ENCODE measurements at places on chromosomes 6 and 20.

DNA sequence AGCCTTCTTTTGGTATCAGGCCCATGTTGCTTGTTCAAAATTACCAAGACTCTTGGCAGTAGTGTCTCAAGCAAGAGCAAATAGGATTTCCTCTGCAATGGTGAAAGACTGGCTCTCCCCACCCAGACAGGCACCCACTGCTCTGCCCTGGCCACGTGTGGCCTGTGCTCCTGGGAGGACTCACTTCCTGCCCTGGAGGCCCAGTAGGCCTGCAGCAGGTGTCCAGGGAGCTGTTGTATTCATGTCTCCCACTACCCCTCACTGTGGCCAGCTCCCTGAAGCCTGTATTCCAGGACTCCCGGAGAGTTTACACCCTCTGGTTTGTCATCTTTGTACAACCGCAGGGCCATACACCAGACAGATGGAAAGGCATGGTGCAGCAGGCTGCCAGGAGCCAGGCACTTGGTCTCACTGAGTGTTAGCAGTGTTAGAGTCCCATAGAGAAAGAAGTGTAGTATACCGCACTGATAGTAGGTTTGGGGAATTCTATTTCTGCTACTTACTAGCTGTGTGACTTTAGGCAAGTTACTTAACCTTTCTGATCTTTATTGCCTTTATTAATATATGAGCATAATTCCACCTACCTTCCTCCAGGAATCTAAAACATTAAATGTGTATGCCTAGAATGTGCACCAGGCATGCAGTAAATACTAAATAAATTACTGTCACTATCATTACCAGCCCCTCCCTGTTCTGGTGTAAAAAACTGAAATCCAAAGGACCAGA, 159.7 kb downstream of the TMEM242 start:
- DNase-seq = no peak

DNA sequence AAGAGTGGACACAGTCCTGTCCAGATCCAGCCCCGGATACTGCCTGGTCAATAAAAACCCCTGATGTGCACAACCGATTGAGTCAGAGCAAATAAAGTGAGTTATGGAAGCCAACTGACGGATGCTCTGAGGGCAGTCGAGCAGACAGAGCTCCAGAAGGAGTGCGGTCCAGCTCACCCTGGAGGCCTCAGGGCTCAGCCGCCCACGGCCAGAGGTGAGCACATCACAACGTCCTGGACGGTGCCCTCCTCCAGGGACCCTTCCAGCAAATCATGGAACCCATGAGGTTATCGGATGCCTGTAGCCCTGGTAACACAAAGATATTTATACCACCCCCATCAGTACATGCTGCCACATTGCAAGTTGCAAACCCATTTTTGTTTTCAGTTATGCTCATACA, 44.0 kb upstream of the SMOC2 start:
- DNase-seq = no peak

DNA sequence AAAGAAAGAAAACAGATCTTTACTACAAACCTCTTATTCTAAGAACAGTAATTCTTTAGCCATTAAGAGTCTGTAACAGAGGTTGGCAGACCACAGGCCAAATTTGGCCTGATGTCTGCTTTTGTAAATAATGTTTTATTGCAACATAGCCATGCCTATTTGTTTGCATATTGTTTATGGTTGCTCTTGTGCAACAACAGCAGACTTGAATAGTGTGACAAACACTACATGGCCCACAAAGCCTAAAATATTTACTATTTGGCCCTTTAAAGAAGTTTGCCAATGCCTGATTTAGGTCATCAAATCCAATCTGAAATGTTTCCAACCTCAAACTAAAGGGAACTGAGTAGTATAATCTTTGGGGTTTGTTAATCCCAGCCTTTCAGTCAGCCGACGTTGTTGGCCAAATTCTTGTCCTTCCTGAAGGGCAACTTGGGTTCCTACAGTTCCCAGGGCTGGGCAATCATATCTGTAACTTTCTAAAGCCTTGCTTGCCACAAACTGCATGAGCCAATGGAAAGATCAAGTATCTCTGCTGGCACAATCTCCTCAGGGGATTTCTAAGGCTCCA, 33.9 kb upstream of the TBC1D20 start:
- DNase-seq = no peak

DNA sequence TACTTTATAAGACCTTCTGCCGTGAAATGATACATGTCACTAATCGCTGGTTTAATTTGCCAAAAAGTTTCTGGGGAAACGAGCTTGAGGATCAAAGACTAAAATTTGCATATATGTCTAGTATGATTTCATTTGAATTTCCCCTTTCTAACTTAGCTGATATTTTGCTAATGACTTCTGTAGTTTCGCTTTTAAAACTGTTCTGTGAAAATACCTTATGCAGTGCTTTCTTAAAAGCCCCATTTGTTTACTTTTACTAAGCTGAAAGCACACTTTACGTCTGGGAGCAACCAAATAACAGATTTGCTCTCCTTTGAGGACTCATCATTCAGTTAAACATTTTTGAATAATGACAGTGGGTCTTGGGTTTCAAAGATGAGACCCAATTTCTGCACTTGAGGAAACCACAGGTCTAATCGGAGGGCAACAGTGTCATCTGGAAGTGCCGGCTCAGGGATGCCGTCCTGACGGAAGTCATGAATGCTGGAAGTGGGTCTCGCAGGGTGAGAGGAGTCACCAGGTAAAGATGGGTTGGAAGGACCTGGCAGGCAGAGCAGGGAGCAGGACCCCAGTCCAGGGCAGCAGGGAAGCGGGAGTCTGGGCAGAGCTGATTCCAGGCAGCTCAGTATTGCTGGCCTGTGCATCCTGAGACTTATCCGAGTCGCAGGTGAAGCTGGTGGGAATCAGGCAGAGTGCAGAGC, 33.2 kb downstream of the PLEKHG1 start:
- no peak for DNase-seq

GRCh38 chr20:4560667-4561066, 161.0 kb upstream of the PRND start:
- DNase-seq = no peak

DNA sequence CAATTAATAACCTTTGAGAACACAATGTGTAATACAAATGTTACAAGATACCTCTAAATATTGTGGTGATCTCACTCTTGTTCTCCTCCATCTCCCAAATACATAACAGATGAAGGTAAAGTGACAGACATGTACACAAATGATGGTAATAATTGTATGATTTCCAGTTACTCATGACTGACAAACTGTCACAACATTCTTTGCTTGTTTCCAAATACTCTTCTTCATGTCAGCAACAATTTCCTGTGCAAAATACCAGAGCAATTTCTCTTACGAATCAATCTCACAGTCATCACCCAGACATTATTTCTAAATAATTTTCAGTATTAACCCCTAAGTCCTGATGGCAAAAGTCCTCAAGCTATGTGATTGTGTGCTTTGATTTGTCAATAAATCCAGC, 92.9 kb downstream of the RPS12 start:
- DNase-seq = no peak

GRCh38 chr6:51021171-51021570, 202.5 kb downstream of the TFAP2B start:
- no peak for DNase-seq

DNA sequence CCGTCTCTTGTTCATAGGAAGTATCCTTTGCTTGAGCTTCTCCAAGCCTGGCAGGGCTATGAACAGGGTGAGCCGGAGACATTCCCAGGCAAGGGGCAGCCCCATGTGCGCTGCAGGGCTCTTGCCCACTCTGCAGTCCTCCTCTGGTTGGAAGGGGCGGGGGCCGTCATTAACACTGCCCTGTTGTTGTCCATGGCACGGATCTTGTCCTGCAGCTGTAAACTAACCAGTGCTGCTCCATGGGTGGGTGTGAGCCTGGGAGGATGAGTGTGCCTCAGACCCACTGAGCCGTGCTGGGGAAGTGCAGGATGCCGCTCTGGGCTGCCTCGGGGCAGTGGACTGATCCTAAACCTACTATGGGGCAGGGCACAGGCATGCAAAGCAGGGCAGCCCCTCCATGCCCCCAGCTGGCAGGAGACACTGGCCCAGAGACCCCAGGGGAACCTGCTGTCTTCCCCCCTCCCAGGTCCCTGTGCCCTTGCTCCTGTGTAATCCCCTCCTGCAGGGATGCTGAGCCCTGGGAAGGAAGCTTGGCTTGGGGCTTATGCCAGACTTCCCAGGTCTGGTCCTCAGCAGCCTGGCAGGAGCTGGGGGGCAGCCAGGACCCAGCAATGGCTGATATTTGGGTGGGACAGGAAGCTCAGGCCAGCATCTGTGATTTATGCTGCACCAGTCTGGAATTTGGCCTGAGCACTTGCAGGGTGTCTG, 8.5 kb downstream of the EBF4 start:
- DNase-seq = no peak

GRCh38 chr6:92684386-92684785, 735.0 kb downstream of the EPHA7 start:
- no peak for DNase-seq

DNA sequence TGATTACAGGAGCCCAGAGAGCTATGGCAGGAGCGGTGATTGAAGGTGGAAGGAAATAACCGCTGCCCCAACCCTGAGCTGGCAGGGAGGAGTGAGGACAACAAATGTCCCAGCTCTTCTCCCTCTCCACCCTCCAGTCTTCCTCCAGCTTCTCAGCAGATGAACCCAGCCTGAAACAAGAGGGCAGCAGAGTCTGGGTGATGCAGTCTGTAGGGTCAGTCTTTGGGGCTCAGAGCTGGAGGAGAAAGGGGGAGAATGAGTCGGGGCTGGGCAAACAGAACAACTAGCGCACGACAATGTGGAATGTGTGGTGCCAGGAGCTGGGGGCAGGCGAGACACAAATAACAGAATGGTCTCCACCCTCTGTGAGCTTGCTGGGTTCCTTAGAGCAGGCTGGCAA, 4.5 kb upstream of the GUCA1A start:
- DNase-seq = no peak

GRCh38 chr6:40369042-40369441, 218.1 kb downstream of the LRFN2 start:
- no peak for DNase-seq

DNA sequence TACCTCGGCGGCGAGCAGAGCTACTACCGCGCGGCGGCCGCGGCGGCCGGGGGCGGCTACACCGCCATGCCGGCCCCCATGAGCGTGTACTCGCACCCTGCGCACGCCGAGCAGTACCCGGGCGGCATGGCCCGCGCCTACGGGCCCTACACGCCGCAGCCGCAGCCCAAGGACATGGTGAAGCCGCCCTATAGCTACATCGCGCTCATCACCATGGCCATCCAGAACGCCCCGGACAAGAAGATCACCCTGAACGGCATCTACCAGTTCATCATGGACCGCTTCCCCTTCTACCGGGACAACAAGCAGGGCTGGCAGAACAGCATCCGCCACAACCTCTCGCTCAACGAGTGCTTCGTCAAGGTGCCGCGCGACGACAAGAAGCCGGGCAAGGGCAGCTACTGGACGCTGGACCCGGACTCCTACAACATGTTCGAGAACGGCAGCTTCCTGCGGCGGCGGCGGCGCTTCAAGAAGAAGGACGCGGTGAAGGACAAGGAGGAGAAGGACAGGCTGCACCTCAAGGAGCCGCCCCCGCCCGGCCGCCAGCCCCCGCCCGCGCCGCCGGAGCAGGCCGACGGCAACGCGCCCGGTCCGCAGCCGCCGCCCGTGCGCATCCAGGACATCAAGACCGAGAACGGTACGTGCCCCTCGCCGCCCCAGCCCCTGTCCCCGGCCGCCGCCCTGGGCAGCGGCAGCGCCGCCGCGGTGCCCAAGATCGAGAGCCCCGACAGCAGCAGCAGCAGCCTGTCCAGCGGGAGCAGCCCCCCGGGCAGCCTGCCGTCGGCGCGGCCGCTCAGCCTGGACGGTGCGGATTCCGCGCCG, 994 bp downstream of the FOXC1 start:
- no peak for DNase-seq

DNA sequence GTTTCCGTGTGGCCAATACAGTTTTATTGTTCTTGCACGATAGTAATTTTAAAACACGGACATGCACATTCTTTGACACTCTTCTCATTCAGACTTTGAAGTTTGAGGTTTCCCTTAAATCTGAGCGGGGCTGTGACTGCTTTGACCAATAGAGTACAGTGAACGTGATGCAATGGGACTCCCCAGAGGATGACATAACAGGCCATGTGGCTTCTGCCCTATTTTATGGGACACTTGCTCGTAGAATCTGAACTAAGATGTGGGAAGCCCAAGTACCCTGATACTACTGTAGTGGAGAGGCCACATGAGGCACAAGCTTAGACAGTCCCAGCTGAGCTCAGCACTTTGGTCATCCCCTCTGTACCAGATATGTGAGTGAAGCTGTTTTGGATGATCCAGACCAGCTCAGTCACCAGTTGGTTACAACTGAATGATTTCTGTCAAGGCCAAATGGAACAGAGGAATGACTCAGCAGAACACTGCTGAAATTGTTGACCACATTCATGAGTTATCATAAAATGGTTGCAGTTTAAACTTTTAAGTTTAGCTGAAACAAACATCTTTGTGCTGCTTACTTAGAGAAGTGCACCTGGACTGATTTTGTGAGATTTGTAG, 279.4 kb downstream of the RFPL4B start:
- DNase-seq = no peak

DNA sequence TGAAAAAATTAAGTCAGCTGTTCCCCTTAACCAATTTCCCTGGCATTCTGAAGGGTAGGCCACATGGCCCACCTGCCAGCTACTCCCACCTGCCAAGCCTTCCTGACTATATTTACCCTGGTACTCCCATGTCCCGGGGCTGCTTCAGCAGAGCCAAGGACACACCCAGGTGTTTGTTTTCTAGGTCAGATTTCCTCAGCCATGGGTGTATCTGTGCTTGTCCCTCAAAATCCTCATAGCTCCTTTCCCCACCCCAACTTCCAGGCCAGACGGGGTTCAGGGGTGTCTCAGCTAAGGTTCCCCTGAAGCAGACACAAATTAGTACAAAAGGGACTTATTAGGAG, 139.4 kb upstream of the CDYL start:
- DNase-seq = no peak

DNA sequence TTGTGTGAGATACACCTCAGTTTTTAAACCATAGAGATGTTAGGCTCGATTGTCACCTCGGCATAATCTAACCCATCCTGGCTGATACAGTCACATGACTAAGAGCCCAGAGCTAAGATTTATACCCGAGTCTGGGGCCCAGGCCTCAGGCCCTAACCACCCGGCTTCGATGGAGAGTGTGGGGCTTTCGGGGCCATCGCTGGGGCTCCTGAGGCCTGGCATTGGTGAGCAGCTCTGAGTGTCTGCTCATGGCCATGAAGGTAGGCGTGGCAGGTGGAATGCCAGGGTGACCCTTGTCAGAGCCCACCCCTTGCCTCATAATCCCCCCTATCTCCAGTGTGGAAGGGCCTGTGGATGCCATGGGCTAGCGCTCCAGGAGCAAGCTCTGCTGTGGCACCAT, 164.3 kb downstream of the BMP7 start:
- DNase-seq = no peak

DNA sequence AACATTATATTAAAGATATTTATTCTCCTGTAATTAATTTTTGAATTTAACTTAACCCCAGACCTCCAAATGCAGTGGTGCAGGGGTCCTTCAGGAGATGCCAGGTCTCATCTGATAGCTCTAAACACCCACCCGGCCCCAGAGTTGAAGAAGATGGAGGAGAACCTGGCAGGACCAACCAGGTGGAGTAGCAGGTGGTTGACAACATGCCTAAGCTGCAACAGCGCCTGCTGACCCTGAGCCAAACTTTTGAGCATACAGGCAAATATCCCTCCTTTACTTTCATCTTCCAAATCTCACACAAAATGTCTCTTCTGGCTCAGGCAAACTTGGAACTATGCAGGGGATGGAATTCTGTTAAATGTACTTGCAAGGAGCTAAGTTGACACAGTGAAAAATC, 145.3 kb upstream of the TCF21 start:
- no peak for DNase-seq
